Activated CD4-positive, alpha-beta T cell treated with anti-CD3 and anti-CD28 coated beads, Interleukin-2, amount 50 U/mL, for 4 hours (primary cell): ENCODE measurements at places on chromosomes 5 and 9.

DNA sequence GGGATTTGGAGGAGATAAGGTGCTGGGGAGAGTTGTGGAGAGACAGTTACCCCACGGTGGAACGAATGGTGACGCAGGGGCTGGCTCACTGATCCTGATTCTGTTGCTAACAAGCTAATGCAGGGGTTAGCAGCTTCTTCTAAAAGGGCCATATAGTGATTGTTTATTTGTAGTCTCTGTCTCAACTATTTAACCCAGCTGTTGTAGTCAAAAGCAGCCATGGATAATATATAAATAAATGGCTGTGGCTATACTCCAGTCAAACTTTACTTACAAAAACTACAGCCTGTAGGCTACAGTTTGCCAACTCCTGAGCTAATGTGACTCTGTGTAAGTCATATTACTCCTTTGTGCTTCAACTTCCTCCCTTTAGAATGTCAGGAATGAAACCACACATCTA, 21.8 kb downstream of the STOM start:
- no peak for DNase-seq

DNA sequence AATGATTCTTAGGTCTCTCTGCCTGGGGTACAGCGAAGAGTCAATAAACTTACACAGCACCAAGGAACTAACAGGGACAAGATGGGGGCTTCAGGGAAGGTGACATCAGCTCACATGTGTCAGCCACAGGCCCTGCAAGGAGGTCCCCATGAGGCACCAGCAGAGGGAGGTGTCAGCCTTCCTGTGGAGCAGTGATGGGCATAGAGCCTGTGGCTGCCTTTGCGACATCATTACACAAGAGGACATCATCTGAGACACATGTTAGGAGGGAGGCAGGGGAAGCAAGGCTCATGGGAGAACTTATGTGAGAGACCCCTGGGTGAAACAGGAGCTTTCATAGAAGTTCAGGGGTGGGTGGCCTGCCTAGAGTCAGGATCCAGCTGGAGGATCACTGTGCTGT, 389.6 kb downstream of the SEMA5A start:
- DNase-seq: no peak

DNA sequence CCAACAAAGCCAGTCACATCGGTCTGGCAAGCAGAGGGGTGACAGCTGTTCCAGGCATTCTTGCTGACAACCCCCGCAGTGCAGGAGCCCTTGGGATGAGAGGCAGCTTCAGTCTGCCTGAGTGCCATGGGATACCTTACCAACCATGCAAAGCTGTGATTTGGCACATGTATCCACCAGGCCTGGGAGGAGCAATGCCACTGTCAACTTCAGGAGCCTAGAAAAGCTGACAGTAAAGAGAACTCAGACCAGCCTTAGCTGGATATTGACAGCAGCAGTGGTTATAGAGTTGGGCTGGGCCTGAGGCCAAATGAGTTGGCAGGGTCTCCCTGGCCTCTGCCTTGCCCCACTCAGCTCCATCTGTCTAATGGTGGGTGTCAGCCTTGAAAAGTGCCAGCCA, 10.1 kb upstream of the PLPPR1 start:
- DNase-seq: no peak

GRCh38 chr5:62729675-62730074, 151.1 kb downstream of the LRRC70 start:
- no peak for DNase-seq

- DNase-seq: peak; percentile 71
Measured at GRCh38 chr5:141557681-141558136, 61.1 kb downstream of the DIAPH1 start.

DNA sequence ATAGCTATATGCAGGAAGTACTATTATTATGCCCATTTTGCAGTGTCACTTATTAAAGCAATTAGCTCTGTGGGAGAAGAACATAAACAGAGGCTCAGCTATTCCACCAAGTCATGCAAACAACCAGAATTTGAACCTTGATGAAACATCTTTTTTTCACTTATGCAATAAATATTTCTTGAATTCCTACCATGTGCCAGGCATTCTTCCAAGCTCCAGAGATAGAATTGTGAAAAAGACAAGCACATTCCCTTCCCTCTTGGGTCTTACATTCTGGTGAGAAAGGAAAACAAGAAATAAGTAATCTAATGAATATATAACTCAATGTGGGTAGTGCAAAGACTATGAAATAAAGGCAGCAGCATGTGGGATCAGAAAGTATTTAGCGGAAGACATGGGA, 32.1 kb upstream of the ADRB2 start:
- DNase-seq: no peak

- DNase-seq: no peak
Measured at GRCh38 chr5:2169850-2170760, 287.4 kb upstream of the IRX4 start.

DNA sequence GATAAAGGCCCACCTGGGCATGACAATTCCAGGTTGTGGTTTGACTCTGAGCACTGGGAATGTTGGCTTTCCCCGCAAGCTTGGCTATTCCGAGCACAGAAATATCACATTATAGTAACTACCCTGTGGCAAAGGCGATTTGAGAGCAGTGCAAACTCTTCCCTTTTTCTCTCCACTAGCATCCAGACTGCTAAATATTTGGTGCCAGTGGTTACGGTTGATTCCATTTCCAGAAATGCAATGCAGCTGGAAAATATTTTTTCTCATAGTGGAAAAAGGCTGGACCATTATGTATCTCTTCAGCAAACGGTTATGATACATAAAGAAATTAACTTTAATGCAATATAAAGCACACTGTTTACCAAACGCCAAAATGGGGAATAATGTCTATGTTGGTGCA, 158.0 kb downstream of the ENC1 start:
- no peak for DNase-seq

DNA sequence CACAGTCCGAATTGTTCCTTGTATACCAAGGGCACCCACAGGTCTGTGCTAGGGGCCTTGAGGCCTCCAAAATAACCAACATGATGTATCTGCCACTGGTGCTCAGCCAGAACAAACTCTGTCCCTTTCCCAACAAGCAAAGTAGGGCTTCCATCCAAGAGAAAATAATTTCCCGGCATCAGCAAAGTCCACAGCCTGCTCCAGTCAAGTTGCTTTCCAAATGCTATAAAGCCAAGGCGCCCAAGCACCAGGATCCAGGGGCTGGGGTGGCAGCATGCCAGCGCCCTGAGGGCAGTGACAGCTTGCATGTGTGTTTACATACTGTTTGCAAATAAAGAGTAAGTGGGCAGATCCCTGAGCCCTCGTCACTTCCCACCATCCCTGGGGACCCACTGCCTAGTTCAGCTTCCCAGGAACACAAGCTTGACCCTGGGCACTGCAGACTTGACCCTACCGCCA, 155.9 kb downstream of the ERCC6L2 start:
- no peak for DNase-seq

DNA sequence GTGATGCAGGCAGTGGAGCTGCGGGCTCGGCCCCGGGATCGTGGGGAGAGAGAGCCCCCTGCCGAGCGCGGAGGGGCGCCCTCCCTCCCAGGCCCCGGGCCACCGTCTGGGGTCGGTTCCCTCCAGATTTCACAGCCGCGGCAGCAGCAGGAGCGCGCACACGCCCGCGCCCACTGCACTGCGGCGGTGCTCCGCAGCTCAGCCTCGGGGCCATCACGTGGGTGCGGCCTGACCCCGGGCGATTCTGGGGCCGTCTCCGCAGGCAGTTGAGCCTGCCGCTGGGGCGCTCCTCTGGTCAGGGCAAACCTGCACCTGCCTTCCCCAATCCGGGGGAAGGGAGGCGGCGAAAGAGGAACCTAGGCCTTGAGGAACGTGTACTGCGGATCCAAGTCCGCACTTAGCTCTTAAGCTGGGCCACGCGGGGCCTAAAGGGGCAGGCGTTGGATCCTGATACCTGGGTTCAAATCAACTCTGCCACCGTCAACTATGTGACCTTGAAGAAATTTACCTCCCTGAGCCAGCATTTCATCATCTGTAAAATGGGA, 9.4 kb upstream of the DELE1 start:
- DNase-seq: no peak

DNA sequence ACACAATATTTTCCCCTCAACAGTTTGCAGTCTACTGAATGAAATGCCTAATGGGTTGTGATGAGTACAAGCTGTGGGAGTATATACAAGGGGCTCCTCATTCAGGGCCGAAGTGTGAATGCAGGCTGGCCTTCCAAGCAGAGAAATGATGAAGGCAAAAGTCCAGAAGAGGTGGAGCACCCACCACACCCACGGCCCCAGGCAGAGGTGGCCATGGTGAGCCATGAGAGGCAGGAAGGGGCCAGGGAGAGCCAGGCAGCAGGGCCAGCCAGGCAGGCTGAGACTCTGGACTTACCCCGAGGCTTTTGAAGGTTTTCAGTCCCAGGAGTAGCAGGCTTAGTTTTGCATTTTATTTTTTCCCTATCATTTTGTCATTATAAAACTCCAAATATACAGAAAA, 218.1 kb downstream of the AUH start:
- no peak for DNase-seq

GRCh38 chr5:150107909-150108447, 21.6 kb upstream of the CSF1R start:
- no peak for DNase-seq

DNA sequence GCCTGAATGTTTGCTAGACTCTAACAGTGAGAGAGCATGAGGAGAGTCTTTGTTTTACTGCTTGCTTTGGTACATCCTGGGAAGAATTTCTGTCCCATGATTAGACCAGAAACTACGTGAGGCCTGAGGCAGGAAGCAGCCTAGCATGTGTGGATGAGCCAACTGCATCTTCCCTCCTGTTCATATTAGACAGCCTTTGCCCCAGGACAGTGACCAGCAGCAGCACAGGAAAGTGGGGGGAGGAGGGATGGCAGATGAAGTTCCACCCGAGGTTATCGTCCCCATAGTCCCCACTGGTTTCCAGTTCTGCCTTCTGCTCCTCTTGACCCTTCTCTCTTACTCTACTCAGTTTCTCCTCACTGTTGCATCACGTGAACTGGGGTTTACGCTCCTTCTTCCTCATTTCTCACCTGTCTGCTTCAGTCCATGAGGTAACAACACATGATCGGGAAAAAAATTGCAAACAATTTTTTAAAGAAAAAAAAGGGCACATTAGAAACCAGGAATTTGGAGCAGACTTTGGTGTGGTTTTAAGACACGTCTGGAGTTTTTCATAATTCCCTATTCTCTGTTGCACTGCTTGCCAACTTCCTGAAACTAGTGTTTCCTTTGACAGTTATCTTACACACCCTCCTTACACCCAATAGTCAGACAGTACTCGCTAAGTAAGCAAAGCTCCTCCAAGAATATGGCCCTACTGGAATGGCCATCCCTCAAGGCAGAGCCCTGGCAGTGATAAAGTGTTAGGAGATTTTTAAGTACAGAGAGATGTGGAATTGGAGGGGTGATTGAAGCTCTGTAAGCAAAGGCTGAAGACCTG, 84.1 kb downstream of the SNX18 start:
- no peak for DNase-seq

DNA sequence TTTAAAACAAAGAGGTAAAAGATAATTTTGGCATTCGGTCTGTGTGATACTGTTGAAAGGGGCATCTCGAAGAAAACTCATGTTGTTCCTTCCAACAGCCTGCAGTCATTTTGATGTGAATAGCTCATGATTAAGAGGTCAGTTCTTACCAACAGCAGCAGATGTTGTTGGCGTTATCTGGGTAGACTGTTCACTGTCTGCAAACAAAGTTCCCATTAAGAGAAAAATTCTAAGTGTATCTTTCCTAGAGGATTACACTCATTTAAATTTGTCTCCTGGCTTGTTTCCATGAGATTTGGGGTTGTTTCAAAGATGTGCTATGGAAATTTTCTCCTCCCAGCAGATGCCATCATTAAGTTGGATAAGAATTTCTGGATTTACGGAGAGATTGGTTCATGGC, 138.2 kb upstream of the RORB start:
- DNase-seq: no peak

- no peak for DNase-seq
Measured at GRCh38 chr5:151717416-151717815, 30.7 kb upstream of the SPARC start.

DNA sequence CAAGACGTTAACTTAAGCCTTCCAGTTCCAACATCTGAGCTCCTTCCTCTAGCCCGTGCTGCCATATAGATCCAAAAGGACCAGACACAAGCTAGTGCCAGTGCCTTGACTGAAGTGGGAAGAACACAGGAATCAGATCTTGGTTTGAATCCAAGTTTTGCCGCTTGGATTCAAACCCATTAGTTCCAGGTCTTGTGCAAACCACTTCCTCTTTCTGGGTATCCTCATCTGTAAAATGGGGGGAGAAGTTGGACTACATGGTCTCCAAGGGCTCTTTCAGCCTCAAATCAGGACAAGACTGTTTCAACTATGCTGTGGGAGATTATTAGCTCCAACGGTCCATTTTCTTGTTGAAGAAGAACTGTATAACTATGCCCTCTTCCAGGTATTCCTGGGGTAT, 32.6 kb downstream of the TTLL11 start:
- DNase-seq: no peak

- DNase-seq: no peak
Measured at GRCh38 chr5:13412040-13412595, 532.4 kb downstream of the DNAH5 start.

DNA sequence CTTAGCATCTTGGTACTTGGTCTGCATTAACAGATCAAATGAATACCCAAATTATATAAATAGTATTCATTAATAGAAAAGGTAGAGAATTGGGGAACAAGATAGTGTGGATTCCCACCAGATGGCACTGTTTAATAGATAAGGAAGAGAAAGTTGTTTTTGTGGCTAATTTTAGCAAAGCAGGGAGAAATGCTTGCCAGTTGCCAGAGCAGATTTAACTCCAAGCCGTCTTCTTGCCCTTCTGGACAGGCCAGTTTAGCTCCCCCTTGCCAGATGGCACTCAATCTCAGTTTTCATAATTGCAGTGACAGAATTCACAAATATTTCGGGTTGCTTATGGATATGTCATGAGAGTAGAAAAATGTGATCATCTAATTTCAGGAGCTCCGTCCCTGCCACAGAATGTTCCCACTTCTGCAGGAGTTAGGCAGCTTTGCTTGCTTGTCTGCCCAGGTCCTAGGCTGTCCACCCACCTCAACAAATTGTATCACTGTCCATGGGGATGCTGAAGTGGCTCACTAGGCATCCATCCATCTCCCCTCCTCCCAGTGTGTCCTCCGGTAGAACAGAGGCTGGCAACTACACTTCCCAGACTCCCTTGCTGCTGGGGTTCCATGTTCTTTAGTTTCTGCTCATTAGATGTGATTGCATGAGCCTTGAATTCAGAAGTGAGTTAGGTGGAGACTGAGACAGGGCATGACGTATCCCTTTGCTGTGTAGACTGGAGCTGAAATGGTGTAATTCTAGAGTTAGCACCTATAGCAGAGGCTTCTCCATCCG, 11.8 kb upstream of the HEXB start:
- DNase-seq: no peak

DNA sequence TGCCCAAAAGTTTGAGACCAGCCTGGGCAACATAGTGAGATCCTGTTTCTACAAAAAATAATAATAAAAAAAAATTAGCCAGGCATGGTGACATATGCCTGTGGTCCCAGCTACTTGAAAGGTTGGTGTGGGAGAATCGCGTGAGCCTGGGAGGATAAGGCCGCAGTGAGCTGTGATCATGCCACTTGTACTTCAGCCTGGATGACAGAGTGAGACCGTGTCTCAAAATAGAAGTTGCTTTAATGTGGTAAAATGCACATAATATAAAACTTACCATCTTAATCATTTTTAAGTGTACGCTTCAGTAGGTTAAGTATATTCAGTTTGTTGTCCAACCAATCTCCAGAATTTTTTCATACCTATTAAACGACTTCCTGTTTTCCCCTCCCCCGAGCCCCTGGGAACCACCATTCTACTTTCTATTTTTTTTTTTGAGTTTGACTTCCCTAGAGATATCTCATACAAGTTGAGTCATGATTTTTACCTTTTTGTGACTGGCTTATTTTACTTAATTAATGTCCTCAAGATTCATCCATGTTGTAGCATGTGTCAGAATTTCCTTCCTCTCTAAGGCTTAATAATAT, 120.1 kb upstream of the POC5 start:
- no peak for DNase-seq
